ENCODE measurements at places on chromosomes 5 and 9. TPM values are rescaled to one million over a fixed set of nuclear protein-coding genes. Genes with fewer than 3 reads are reported as not detected.

- no peaks in the 10 kb centered on the region for H3K36me3 ChIP-seq
- no peaks in the 10 kb centered on the region for H3K4me1 ChIP-seq
- H3K4me3 ChIP-seq: no peak overlapping the region
- H3K27me3 ChIP-seq: no peaks in the 10 kb centered on the region
These were observed 743.8 kb downstream of the CDH12 start for GRCh38 chr5:22109315-22109714.

DNA sequence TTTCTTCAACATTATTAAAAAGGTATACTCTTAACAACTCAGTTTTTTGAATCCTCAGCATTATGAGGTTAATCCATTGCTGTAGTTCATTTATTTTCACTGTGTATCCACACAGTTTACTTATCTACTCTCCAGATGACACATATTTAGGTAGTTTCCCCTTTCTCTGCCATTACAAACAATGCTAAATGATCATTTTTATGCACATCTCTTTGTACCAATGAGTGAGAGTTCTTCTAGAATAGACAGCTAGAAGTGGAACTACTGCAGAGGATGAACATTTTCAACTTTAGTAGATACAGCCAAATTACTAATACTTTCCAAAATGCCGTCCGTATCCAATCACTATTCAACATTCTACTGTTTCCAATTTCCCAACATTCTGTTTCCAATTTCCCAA lies 11.5 kb downstream of the AFF4 start:
- H3K27ac ChIP-seq: no peak overlapping the region
- peaks cover 51% of the 10 kb centered on the region for H3K36me3 ChIP-seq
- peak; percentile 50 for ATAC-seq
- H3K4me1 ChIP-seq: peaks cover 40% of the 10 kb centered on the region
- H3K4me3 ChIP-seq: no peak overlapping the region

GABRA6 gene
- total RNA-seq: not detected

DNA sequence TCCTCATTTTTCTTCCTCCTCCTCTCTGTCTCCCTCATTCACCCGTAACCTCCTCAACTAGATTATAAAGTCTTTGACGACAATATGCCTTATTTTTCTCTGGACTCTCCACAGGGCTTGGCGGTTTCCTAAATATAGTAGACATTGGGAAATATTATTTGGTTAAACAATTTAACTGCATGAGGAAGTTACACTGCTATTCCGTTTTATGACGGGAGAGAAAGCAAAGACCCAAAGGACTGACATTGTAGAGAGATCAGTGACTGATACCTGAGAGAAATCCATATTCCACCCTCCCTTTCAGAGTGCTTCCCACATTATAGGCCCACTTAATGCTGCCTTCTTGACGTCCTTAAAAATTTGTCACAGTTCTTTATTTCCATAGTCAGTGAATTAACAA lies 51.2 kb downstream of the GDA start:
- peaks cover 17% of the 10 kb centered on the region for H3K27me3 ChIP-seq
- no peaks in the 10 kb centered on the region for H3K4me1 ChIP-seq
- H3K27ac ChIP-seq: no peak overlapping the region
- ATAC-seq: no peak
- H3K36me3 ChIP-seq: no peaks in the 10 kb centered on the region

FOXD4L6 gene
- not detected for total RNA-seq

GRCh38 chr9:17793713-17794622 lies 215.1 kb downstream of the SH3GL2 start:
- no peaks in the 10 kb centered on the region for H3K36me3 ChIP-seq
- H3K4me3 ChIP-seq: no peak overlapping the region
- no peaks in the 10 kb centered on the region for H3K27me3 ChIP-seq

DNA sequence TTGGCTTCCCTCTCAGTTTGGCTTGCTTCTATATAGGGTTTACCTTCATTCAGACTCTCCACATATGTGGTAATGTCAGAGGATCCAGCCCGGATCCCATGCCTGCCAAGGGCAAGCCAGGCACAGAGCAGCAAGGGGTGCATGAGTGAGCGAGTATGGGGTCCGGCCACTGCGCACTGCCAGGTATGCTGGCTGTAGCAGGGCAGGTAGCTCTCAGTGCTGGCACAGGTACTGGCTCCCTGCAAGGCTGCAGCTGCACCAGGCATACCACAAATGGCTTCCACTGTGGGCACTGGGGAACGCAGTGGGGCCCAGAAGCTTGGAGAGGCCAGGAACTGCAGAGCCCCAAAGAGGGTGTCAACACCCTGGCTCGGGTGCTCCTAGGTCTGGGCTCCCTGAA lies 86.2 kb downstream of the GIN1 start:
- no peaks in the 10 kb centered on the region for H3K27me3 ChIP-seq
- no peak overlapping the region for H3K4me3 ChIP-seq
- H3K4me1 ChIP-seq: no peaks in the 10 kb centered on the region
- peaks cover 39% of the 10 kb centered on the region for H3K36me3 ChIP-seq
- no peak overlapping the region for H3K27ac ChIP-seq

DNA sequence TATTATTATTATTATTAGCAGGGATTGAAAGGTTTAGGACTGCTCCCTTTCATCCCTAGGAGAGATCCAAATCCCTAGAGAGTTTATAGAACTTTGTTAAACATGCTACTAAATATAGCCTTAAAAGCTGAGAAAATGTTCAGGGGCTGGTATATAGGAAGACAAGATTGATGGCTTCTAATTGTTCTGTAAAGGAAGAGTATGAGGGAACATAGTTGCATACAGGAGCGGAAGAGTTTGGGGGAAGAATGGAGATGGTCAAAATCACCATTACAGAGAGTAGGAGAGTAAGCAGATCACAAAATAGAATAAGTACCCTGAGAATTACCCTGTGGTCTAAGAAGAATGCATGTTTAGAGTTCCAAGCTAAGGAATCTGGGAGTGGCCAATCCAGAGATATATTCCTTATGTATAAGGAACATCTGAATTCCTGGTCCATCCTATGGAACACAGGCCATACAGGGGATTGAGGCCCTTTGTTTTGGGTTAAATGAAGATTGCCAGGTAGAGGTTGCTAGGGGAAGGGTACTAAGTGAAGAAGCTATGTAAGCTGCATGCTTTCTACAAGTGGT lies 158.0 kb upstream of the APC start:
- peaks cover 7% of the 10 kb centered on the region for H3K27me3 ChIP-seq
- no peaks in the 10 kb centered on the region for H3K36me3 ChIP-seq
- H3K27ac ChIP-seq: no peak overlapping the region
- H3K4me1 ChIP-seq: no peaks in the 10 kb centered on the region
- ATAC-seq: no peak

- H3K4me3 ChIP-seq: no peak overlapping the region
- H3K4me1 ChIP-seq: no peaks in the 10 kb centered on the region
- H3K27me3 ChIP-seq: peaks cover 8% of the 10 kb centered on the region
- H3K27ac ChIP-seq: no peak overlapping the region
- ATAC-seq: no peak
These were observed 281.9 kb upstream of the PUM3 start for GRCh38 chr9:3125602-3126405.

ZNF367 gene
- total RNA-seq: 27.8 TPM

Data from activated T-helper 17 cell treated with anti-CD3 and anti-CD28 coated beads, Interleukin-2, amount 50 U/mL, for 72 hours (primary cell).